ENCODE measurements at places on chromosomes 12 and 14.
A peak's percentile ranks its signal among the peaks of the same experiment; 100 is the strongest.

- DNase-seq = no peak
These were observed 149.9 kb downstream of the CALM1 start for GRCh38 chr14:90546767-90547166.

GRCh38 chr12:113369391-113369985, 11.1 kb downstream of the PLBD2 start:
- DNase-seq = no peak

DNA sequence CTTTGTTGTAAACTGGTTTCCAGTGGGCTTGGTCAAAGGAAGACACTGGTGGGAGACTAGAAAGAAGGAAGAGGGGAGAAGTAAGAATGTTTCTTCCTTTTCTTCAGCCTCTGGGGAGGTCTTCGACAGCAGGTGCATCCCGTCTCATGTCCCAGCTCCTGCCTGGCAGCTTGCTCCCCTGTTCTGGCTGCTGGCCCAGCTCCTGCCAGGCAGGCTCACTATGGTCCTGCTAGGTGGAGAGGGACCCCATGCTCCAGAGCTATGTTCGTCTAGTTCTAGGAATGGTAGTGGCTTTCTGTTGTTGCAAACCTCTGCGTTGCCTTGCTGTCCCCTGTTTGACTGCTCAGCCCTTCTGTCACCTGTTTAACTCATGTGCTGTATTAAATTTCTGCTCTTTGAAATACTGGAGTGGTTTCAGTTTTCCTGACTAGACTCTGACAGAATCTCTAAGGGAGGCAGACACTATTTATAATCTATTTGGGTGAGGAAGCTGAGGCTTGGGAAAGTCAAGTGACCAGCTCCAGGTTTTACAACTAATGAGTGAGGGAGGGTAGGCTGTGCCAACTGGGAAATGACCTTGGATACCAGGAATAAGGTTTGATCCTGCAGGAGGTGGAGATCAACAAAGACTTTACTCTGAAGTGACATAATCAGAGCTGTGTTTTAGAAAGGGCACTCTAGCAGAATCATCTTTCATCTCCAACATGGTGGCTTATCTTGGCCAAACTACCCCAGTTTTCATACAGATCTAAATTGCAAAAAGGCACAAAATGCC, 94.7 kb upstream of the DDHD1 start:
- no peak for DNase-seq

DNA sequence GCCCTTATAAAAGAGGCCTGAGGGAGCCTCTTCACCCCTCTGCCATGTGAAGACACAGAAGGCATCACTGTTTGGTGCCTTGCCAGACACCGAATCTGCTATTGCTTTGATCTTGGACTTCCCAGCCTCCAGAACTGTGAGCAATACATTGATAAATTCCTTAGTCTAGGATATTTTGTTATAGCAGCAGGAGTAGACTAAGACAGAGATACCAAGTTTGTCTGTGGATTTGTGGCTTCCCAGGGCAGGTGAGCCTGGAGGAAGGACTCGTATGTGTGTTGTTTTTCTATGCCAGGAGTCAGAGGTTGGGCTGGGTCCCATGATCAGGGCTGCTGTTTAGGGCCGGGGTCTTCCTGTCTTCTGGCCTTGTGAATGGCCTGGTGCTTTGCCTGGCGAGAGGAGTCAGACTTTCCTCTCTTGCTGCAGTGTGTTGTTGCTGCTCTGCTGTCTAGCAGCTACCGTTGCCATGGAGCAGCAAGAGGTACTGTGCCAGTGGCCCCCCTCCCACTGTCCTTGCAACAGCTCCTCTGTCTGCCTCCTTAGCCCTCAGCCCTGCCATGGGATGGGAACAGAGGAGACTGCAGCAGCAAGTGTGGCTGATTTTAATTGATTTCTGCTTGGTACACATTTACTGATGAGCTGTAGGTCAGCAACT, 111.2 kb downstream of the CHST11 start:
- no peak for DNase-seq

DNA sequence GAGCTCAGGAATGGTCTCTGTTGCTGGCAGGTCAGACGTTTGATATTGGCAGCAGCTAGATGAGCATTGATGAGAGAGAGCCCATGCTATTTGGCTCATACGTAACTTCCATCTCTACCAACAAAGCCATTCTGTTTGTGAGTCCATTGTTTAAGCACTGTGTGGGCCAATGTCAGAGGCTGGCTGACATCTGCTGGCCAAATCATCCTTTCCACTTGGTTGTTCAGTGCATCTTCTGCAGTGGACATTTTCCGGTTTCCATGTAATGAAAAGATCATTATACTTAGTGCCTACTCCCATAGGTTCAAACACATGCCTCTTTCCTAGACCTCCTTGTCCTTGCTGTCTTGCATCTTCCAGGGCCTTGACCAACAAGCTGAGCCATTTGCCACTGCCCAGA, 59.2 kb downstream of the IFT81 start:
- DNase-seq = no peak

- DNase-seq = no peak
These were observed 22.7 kb downstream of the LRTM2 start for GRCh38 chr12:1842905-1843640.

GRCh38 chr14:65423982-65424381, 11.5 kb downstream of the FUT8 start:
- DNase-seq = no peak

DNA sequence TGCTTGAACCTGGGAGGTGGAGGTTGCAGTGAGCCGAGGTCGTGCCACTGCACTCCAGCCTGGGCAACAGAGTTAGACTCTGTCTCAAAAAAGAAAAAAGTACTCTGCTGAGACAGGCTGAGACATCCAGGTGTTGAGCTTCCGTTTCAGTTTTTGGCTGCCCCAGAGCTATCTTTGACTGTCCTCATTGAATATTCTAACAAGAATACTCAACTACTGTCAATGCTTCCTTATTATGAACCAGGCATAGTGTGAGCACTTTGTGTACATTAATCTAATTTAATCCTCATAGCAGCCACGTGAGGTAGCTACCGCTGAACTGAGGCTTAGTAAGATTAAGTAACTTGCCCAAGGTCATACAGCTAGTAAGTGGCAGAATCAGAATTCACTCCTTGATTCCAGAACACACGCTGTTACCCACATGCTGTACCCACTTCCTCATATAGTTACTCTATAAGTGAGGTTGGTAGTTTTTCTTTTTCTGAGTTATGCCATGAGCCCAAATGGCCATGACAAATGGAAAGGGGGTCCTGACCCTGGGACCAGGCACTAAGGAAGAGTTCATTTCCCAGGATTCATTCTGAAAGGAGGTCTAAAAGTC, 11.3 kb downstream of the ALDH1L2 start:
- no peak for DNase-seq

DNA sequence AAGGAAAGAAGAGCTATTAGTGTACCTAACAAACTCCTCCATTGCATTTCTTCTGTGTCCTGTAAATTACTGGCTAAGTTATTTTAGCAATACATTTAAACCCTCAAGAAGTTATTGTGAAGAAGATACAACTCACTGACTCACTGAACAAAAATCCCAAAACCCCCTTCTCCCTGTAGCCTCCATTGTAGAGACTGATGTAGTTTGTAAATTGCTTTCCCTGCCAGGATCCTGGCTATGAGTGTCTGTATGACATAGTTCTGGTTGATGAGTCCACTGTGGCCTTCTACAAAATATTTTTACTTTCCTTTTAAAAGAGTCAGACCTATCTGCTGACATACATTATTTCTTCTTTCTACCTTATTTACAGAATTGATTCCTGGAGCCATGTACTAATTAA, 155.6 kb downstream of the SLC6A15 start:
- DNase-seq = no peak

GRCh38 chr12:117109943-117110635, 10.9 kb upstream of the TESC start:
- DNase-seq = peak; percentile 39

- DNase-seq = no peak
These were observed 25.1 kb downstream of the ADGRD1 start for GRCh38 chr12:130978785-130979184.

DNA sequence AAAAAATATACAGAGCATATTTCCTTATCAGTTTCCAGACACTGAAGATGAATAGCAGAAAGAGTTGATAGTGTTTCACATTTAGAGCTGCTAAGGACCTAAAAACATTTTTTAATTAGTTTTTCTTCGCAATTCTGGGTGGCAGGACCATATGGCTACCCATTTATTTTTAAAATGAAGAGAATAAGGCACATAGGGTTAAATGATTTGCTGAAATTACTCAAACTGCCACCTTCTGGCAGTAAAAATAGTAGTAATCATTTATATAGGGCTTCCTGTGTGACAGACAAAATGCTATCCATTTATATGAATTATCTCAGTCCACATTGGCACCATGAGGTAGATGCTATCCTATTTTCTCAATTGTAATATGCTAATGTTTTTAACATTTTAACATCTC, 108.6 kb upstream of the CCDC196 start:
- DNase-seq = no peak

DNA sequence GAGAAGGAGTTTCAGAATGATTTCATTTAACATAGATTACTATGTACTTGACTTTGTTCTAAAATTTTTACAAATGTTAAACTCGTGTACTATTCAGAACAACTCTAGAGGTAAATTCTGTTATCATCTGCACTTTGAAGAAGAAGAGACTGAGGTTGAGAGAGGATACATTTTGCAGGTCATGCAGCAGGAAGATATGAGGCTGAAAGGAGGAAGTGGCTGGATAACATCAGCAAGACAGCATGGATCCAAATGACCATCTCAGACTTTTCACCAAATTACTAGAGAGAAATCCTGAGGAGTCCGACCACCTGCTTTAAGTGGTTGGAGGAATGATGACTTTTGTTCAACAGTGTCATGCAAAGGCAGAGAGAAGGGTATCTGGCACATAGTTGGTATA, 84.9 kb downstream of the ASCL4 start:
- no peak for DNase-seq

- DNase-seq = no peak
These were observed 132.2 kb downstream of the PLEKHA5 start for GRCh38 chr12:19261773-19262172.

DNA sequence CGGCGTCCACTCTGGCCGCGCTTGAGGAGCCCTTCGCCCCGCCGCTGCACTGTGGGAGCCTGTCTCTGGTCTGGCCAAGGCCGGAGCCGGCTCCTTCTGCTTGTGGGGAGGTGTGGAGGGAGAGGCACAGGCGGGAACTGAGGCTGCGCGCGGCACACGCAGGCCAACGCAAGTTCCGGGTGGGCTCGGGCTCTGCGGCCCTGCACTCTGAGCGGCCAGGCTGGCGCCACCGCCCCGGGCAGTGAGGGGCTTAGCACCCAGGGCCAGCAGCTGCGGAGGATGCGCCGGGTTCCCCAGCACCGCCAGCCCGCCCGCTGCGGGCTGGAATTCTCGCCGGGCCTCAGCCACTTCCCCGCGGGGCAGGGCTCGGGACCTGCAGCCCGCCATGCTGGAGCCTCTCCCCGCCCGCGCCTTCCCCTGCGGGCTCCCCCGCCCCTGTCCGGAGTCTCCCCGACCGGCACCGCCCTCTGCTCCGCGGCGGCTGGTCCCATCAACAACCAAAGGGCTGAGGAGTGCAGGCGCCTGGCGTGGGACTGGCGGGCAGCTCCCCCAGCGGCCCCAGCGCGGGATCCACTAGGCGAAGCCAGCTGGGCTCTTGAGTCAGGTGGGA, 921.2 kb upstream of the FOXG1 start:
- DNase-seq = no peak

GRCh38 chr12:54018468-54018984, 9.7 kb upstream of the HOXC6 start:
- DNase-seq = no peak

- peak; percentile 49 for DNase-seq
These were observed 26.8 kb upstream of the LYZ start for GRCh38 chr12:69321351-69321750.

GRCh38 chr12:71664411-71665089, 449 bp downstream of the THAP2 start:
- peak; percentile 54 for DNase-seq

Data from suppressor macrophage treated with lipopolysaccharide for 4 hours (primary cell).